Gastroesophageal sphincter (tissue), 4 donors: ENCODE measurements at places on chromosomes 1 and 21.

GRCh38 chr1:25492323-25492722, 51.1 kb upstream of the LDLRAP1 start:
- peaks cover 7% of the 10 kb centered on the region for H3K4me1 ChIP-seq
- H3K36me3 ChIP-seq, result peaks cover 5% of the 10 kb centered on the region
- no peak for ATAC-seq

- no peaks in the 10 kb centered on the region for H3K36me3 ChIP-seq
- H3K4me3 ChIP-seq, result no peak overlapping the region
- ATAC-seq, result no peak
- H3K27me3 ChIP-seq, result peaks cover 71% of the 10 kb centered on the region
- no peak overlapping the region for H3K27ac ChIP-seq
Observed at GRCh38 chr1:207670192-207670591, 25.3 kb downstream of the CR1L start.

DNA sequence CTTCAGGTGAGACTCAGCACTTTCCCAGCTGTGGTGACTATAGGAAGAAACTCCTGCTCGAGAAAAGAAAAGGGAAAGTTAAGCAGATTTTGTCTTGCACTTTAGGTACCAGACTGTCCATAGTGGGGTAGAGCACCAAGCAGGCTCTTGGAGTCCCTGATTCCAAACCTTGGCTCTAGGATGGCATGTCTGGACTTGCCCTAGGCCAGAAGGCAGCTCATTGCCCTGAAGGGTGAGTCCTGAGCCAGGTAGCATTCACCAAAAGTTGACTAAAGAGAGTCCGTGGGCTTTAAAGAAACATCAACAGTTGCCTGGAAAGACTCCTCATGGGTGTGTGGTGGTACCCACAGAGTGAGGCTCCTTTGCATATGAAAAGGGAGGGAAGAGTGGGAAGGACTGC, 145.2 kb upstream of the SNX7 start:
- no peak for ATAC-seq
- H3K27ac ChIP-seq, result no peak overlapping the region
- H3K36me3 ChIP-seq, result no peaks in the 10 kb centered on the region
- no peaks in the 10 kb centered on the region for H3K27me3 ChIP-seq
- no peaks in the 10 kb centered on the region for H3K4me1 ChIP-seq
- no peak overlapping the region for H3K4me3 ChIP-seq

DNA sequence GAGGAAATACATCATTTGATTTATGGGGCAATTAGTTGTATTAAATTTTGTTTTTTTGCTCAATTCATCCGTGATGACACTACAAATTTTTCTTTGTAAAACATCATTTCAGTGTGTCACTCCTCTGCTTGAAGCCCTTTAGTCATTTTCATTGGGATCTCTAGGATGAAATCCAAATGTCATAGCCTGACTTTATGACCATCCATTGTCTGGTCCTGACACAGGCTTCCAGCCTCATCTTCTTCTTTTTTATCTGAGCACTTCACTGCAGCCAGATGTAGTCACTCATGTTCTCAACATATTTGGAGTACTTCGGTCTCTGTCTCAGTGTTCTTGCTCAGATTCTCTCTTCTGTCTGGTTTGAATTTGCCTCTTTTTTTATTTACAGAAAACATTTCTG, 173.1 kb downstream of the HMCN1 start:
- no peaks in the 10 kb centered on the region for H3K27me3 ChIP-seq
- H3K27ac ChIP-seq, result no peak overlapping the region
- ATAC-seq, result no peak
- no peaks in the 10 kb centered on the region for H3K4me1 ChIP-seq
- H3K4me3 ChIP-seq, result no peak overlapping the region
- no peaks in the 10 kb centered on the region for H3K36me3 ChIP-seq

DNA sequence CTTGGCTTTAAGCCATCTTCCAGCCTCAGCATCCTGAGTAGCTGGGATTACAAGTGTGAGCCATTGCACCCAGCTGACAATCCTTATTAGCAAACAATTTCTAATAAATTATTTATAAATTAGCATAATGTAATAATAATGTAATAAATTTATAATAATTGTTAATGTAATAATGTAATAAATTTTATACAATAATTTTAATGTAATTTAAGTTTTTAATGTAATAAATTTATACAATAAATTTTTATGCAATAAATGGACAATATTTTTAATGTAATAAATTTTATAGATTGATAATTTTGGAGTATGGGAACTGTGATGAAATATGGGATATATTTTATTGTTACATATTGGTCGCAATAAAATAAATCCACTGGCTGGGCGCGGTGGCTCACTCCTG, 1457.5 kb downstream of the KCNT2 start:
- no peak overlapping the region for H3K27ac ChIP-seq
- H3K27me3 ChIP-seq, result no peaks in the 10 kb centered on the region

DNA sequence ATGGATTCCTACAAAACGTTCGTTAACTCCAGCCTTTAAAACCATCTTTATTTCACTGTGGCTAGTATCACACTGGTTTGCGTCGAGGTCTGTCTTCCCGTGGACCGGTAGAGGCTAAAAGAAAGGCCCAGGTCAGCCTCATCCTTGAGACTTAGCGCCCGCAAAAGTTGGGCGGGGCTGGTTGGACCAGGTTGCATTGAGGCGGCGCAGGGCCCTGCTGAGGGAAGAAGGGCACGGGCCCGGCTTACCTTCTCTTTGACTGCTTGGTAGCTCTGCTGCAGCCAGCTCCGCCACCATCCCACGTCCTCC, 455 bp downstream of the BSDC1 start:
- H3K4me1 ChIP-seq, result peaks cover 58% of the 10 kb centered on the region
- peak overlapping the region; percentile 93 for H3K4me3 ChIP-seq
- H3K27me3 ChIP-seq, result no peaks in the 10 kb centered on the region
- ATAC-seq, result peak; percentile 14
- peaks cover 35% of the 10 kb centered on the region for H3K36me3 ChIP-seq

DNA sequence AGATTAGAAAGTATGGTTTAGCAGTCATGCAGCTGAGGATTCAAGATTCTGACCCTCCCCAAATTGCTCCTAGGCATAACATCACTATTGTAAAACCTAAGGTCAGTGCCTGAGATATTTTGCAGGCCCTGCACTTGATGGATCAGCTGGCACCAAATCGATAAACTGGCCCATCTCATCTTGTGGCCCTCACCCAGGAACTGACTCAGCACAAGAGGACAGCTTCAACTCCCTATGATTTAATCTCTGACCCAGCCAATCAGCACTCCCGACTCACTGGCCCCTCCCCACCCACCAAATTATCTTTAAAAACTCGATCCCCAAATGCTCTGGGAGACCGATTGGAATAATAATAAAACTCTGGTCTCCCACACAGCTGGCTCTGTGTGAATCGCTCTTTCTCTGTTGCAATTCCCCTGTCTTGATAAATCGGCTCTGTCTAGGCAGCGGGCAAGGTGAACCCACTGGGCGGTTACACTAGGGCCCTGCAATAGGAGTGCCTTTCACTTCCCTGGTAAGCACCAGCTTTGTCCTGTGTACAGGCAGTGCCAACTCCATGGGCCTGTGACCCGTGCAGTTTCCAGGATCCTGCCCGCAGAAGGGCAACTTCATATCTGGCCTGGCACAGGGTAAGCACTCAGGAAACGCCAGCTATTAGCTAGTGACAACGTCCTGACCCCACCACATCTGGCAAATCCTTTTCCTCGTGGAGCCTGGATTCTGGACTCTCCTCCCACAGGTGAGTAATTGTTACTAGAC, 28.7 kb upstream of the SLC2A5 start:
- H3K27ac ChIP-seq, result no peak overlapping the region

DNA sequence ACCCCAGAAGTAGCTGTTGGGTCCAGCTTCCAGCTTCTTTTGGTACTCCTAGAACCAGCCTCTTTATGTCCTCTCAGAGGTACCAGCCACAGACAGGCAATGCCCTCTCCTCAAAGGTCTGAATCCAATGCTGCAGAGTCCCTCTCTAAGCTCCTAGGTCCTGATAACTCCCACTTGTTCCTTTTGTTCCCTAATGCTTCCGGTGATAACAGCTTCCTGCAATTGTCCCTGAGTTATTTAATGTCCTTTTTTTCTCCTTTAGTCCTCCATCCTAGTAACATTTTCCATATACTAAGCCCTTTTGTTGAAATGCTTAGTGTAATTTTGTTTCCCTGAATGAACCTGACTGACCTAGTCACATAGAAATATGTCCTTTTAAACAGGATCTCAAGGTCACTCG, 201.7 kb upstream of the BEND5 start:
- no peaks in the 10 kb centered on the region for H3K4me1 ChIP-seq
- H3K4me3 ChIP-seq, result no peak overlapping the region
- no peaks in the 10 kb centered on the region for H3K36me3 ChIP-seq
- no peak for ATAC-seq

DNA sequence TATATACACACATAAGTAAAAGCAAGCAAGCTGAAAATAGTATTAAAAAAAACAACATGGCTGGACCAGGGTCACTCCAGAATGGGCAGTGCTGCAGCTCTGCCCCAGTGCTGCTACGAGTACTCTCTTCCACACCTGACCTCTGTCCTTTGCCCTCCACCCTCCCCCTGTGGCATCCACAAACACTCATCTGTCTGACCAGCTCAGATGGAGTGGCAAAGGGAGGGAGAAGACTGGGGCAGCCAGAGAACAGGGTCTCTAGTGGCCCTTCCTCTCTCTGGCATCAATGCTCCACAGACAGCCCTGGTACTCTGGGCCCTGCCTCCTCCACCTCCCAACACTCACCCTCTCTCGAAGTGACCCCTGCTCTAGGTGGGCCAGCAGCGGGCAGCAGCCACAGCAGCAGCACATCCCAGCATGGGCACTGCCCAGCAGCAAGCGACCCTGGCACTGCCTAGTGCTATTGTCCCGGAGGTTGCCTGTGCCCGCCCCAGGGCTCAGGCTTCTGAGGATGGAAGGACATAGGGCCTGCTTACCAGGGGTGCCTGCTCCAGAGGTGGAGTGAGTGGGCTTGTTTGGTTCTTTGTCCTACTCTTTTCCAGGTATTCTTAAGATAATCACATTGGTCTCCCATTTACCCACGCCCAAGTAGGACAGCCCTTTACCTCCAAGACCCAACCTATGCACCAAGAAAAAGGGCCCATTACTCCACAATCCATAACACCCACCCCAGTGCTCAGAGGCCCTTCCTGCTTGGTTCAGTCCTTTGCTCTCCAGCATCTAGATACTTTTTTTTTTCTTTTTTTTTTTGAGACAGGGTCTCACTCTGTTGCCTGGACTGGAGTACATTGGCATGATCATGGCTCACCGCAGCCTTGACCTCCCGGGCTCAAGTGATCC, 6.2 kb downstream of the ARHGEF2 start:
- H3K4me1 ChIP-seq, result peaks cover 20% of the 10 kb centered on the region
- ATAC-seq, result no peak
- no peak overlapping the region for H3K4me3 ChIP-seq
- no peaks in the 10 kb centered on the region for H3K27me3 ChIP-seq
- no peak overlapping the region for H3K27ac ChIP-seq

DNA sequence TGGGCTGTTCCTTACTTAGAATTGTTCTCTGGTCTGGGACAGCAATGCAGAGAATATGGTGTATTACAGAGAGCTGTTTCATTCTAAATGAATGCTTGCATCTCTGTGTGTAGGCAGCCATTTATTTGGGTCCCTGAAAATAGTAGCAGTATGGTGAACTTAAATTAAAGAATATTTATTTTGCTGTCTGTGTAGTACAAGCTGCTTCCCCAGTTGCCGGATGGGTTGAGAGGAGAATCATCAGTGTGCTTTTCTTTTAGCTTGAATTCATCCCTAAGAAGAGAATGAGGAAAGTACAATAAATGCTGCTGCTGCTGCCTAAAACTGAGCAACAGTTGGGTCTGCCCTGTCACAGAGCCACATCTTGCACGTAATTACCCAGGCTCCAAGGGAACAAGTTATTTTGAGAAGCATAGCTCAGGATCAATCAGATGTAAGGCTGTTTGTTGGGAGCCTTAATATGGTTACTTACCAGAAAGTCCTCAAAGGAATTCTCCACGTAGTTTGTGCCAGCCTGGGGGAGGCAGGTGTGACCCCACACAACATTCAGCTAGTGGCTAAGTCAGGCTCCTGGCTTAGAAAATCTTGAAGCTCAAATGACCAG, 16.6 kb downstream of the ACTN2 start:
- H3K4me1 ChIP-seq, result peaks cover 38% of the 10 kb centered on the region
- no peak overlapping the region for H3K4me3 ChIP-seq
- H3K36me3 ChIP-seq, result no peaks in the 10 kb centered on the region

DNA sequence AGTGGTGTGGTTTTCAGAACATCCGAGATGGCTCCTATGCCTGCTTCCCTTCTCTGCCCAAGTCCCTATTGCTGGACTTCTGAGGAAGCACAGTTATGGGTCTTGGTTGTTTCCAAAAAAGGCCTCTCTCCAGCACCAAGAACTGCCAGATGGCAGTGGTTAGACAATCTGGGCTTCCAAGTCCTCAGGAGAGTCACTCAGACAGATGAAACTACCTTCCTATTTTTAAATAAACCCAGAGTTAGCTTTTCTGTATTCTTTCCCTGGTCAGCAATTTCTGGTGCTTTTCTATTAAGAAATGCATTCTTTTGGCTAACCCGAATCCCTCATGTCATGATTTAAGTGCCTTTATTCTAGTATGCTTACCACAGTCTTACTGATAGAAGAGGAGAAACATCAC, 245.9 kb downstream of the PRDM2 start:
- ATAC-seq, result no peak
- peaks cover 4% of the 10 kb centered on the region for H3K27me3 ChIP-seq
- no peaks in the 10 kb centered on the region for H3K36me3 ChIP-seq
- no peaks in the 10 kb centered on the region for H3K4me1 ChIP-seq
- H3K27ac ChIP-seq, result no peak overlapping the region

DNA sequence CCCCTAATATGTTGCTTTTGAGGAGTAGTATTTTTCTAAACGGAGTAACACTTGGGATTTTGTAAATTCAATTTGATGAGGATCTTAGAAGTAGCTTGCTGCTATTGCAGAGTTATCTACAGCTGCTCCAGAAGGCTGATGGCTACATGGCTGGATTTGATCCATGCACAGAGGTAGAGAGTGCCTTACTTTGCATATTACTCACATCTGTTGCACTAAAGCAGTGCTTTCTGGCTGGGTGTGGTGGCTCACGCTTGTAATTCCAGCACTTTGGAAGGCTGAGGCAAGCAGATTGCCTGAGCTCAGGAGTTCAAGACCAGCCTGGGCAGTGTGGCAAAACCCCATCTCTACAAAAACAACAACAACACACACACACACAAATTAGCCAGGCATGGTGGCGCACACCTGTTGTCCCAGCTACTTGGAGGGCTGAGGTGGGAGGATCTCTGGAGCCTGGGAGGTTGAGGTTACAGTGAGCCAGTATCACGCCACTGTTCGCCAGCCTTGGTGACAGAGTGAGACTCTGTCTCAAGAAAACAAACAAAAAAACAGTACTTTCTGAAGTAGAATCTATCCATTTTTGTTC, 24.6 kb downstream of the RALGPS2 start:
- H3K4me3 ChIP-seq, result no peak overlapping the region
- H3K4me1 ChIP-seq, result no peaks in the 10 kb centered on the region
- no peak overlapping the region for H3K27ac ChIP-seq
- no peak for ATAC-seq

GRCh38 chr21:42799948-42800347, 79.4 kb downstream of the WDR4 start:
- no peak for ATAC-seq
- no peaks in the 10 kb centered on the region for H3K36me3 ChIP-seq
- peaks cover 7% of the 10 kb centered on the region for H3K27me3 ChIP-seq
- H3K27ac ChIP-seq, result no peak overlapping the region
- H3K4me3 ChIP-seq, result no peak overlapping the region
- H3K4me1 ChIP-seq, result no peaks in the 10 kb centered on the region

GRCh38 chr21:35796844-35797243, 263.5 kb downstream of the SETD4 start:
- no peaks in the 10 kb centered on the region for H3K27me3 ChIP-seq
- H3K27ac ChIP-seq, result no peak overlapping the region
- no peaks in the 10 kb centered on the region for H3K36me3 ChIP-seq
- H3K4me3 ChIP-seq, result no peak overlapping the region
